ENCODE measurements at places on chromosomes 7 and 10. TPM values are rescaled to one million over a fixed set of nuclear protein-coding genes. Genes with fewer than 3 reads are reported as not detected.

The PCDH15 gene
- 0.49 TPM for polyA plus RNA-seq

The OR2A42 gene
- polyA plus RNA-seq: not detected

The PUS7 gene
- polyA plus RNA-seq: 13.1 TPM

The CHN2 gene
- polyA plus RNA-seq: 16.0 TPM

The SLC26A4 gene
- polyA plus RNA-seq: not detected

The CRHR2 gene
- polyA plus RNA-seq: 0.42 TPM

The ENO4 gene
- 0.44 TPM for polyA plus RNA-seq

- no peak for DNase-seq
Measured at GRCh38 chr10:9508606-9509005, 1454.1 kb downstream of the GATA3 start.

DNA sequence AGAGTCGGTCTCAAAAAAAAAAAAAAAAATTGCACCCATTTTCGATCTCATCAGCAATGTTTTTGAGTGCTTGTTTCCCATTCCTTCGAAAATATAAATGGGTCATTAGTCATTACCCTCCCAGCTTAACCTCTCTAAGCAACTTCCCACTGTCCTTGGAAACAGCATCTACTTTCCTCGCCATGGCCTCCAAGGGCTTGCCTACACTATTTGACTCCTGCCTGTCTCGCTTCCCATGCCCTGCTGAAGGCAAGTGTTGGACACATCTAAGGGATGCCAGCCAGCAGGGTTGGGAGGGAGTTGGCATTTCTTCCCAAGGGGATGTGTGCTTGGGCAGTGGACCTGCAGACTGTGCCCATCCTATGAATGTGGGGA is 12.7 kb upstream of the RHBDD2 start:
- no peak for DNase-seq

DNA sequence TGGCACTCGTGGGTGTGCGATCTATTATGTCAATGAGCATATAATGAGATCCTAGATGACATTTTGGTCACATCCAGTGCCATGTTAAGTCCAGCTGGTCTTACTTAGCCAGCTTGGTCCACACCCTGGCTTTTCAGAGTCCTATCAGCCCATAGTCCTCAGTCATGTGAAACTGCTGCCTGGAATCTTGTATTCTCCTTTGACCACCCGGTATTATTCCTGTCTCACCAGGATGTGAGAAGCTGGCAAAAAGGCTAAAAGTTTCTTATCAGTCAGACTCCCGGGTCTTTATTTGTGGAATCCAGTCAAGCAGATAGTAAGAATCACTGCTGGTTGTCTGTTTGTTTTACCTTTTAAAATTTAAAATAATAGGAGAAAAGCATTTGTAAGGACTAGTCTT is 705.6 kb upstream of the GHITM start:
- no peak for DNase-seq

GRCh38 chr7:99733448-99733847 is 1.5 kb downstream of the CYP3A7 start:
- no peak for DNase-seq

DNA sequence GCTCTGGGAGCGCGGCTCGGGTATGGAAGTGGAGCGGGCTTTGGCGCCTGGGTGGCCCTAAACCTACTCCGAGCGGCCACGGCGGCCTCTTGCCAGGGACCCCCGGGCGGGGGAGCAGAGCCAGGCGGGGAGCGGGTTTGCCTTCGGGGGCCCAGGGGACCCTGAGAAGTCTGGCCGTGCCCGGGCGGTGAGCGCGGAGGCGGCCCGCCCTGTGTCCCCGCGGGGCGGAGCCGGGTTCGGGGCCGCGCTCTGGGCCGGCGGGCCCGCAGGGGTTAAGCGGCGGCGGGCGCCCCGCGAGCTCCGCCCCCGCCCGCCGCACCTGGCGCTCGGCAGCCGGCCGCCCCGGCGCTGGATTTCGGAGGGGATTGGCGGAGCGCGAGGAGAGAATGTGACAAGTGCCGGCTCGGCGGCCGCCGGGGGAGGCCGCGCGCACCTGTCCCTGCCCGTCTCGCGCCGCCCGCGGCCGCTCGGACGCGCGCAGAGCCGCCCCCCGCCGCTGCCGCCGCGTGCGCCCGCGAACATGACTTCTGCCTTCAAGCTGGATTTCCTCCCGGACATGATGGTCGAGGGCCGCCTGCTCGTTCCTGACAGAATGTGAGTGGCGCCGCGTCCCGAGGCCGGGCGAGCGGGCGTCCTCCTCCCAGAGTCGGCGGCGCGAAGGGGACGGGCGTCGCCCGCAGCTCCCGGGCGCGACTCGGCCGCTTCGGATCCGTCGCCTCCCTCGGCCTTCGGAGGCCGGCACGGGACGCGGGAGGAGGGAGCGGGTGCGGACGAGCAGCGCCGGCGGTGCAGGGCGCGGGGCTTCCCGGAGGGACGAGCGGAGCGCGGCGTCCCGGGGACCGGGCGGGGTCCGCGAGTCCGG is at the start of gene CELF2:
Gene CELF2, plus strand, starts transcription at position 303 of the 862 bp plus-strand sequence. Its CDS starts 218 bp downstream, at position 521.
- DNase-seq: peak; percentile 91

DNA sequence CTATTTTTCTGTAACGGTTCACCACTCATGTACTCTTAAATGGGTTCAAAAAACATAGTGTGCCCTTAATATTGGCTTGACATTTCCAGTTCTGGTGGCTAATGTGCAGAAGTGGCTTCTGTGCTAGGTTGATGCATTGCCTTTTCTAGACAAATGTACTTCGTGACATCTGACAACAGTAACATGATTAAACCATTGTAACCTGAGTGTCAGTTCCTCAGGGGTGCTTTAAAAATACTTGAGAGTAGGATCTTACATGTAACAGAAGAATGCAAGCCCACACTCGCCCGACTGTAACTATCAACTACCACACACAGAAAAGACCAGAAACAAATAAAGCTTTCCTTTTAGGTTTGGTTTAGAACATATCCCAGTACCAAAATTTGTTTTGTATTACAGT is 393.4 kb upstream of the NFE2L3 start:
- DNase-seq: no peak

- peak; percentile 56 for DNase-seq
Measured at GRCh38 chr10:24262929-24263590, 54.1 kb downstream of the KIAA1217 start.

GRCh38 chr7:132758986-132759385 is 182.7 kb upstream of the PLXNA4 start:
- no peak for DNase-seq
